ENCODE measurements at places on chromosomes 6 and 20.

GRCh38 chr6:15754035-15754705, 91.3 kb upstream of the DTNBP1 start:
- DNase-seq = no peak

- DNase-seq = no peak
Observed at GRCh38 chr20:17887331-17888030, 81.1 kb downstream of the SNX5 start.

DNA sequence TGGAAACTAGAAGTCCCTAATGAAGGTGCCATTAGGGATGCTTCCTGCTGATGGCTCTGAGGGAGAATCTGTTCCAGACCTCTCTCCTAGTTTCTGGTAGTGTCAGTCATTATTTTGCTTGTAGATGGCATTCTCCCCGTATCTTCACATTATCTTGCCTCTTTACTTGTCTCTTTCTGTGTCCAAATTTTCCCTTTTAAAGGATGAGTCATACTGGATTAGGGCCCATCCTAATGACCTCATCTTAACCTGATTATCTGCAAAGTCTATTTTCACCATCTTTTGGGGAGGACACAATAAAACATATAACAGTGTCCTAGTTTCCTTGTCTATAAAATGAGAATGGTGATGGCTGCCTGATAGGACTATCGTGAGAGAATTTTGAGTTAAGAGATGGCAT, 27.3 kb downstream of the ZNF391 start:
- no peak for DNase-seq

GRCh38 chr6:166879594-166879993, 76.8 kb downstream of the RNASET2 start:
- no peak for DNase-seq

DNA sequence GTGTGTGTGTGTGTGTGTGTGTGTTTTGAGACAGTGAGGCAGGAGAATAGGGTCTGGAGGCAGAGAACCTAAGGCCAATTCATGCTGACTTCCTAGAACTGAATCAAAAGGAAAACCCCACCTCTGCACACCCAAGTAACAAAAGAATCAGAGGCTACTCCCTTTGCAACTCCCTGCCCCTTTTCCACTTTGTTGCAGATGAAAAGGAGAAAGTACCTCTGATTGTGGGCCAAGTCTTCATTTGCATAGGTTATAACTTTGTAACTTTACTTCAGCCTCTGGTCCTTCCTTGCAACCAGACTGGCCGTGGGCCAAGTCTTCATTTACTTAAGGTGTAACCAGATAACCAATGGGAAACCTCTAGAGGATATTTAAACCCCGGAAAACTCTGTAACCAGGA, 168.8 kb downstream of the EYA2 start:
- no peak for DNase-seq

DNA sequence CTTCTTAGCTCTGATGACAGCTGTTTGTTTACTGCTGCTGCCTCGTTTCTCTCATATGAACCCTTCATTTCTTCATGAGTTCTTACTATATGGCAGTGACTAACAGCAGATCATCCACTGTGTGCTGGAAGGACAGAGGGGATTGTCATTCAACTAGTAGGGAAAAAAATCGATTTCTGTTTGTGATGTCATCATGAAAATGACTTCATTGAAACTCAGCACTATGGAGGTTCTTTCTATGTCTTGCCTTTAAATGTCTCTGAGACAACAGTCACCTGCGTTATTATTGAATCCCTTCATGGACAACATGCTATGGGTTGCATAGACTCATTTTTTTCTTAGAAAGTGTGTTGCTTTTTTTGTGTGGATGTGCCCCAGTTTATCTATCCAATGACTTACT, 394.4 kb downstream of the DOK5 start:
- DNase-seq = no peak

DNA sequence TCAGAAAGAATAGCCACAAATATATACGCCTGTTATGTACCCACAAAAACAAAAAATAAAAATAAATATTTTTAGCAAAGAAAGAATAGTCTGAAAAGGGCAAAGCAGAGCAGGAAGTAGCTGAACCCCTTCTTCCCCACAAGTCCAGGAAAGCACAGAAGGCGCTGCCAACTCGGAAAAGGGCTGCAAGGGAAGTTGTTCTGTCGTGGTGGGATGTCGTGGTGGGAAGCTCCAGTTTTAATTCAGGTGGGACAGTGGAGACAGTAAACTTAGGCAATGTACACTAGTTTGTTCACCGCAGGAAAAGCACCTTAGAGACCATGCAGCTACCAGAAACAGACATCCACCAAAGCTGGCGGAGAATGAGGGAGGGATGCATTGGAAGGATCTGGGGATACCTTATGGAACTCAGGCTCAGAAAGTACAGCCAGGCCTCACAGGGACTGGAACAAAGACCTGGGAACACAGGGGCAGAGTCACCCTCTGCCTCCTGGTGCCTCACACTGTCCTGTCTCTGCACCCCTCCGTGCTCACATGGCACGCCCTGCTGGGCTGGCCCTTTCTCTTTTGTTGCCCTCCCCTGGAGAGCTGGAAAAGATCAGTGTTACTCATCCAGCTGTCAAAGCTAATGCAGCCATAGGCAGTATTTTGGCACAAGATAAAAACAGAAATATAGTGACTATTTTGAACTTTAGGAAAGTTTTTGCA, 3.3 kb upstream of the APMAP start:
- peak; percentile 78 for DNase-seq

GRCh38 chr6:44228836-44229235, 5.4 kb downstream of the SLC29A1 start:
- no peak for DNase-seq

GRCh38 chr6:170111816-170112582, 178.9 kb downstream of the DLL1 start:
- DNase-seq = peak; percentile 50

- peak; percentile 90 for DNase-seq
Observed at GRCh38 chr6:158232316-158233213, 64.4 kb downstream of the GTF2H5 start.

- no peak for DNase-seq
Observed at GRCh38 chr6:41723530-41724227, 11.7 kb downstream of the TFEB start.

Measured in NCI-H146 (cell line).